Astrocyte of the spinal cord (primary cell): ENCODE measurements at places on chromosomes 4 and X.

DNA sequence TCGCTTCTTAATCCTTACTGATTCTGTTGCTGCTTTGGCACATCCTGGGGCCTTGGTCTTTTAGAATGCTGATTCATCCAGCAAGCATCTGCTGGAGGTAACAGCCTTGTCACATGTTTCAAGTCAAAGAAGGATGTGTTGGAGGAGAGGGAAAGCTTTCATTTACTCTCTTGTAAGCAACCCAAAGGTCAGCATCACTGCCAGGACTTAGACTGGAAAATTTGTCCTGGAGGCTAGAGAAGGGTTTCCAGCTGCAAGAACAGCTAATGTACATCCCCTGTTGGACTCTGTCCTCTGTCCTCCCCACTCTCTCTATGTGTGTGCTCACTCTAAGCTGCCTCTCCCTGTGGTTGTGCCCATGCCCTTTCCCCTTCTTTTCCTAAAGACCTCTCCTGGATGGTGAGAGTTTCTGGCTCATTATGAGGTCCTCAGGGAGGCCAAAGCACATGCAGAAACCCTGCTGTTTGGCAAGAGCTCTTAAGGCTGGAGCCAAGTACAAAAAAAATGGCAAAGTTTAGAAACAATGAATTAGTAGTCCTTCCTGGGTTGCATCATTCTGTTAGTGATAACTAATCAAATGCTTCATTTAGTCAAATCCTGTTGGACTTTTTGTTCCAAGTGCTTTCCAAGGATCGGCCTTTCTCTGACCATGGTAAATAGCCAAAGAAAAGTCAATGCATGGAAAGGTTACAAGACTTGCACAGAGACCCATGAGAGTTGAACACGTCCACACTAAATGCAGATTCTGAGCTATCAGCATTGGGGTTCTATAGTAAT, 13.4 kb upstream of the SRPX start:
- peak; percentile 77 for DNase-seq

- peak; percentile 4 for DNase-seq
Measured at GRCh38 chrX:121958886-121959285, 911.5 kb downstream of the GLUD2 start.

DNA sequence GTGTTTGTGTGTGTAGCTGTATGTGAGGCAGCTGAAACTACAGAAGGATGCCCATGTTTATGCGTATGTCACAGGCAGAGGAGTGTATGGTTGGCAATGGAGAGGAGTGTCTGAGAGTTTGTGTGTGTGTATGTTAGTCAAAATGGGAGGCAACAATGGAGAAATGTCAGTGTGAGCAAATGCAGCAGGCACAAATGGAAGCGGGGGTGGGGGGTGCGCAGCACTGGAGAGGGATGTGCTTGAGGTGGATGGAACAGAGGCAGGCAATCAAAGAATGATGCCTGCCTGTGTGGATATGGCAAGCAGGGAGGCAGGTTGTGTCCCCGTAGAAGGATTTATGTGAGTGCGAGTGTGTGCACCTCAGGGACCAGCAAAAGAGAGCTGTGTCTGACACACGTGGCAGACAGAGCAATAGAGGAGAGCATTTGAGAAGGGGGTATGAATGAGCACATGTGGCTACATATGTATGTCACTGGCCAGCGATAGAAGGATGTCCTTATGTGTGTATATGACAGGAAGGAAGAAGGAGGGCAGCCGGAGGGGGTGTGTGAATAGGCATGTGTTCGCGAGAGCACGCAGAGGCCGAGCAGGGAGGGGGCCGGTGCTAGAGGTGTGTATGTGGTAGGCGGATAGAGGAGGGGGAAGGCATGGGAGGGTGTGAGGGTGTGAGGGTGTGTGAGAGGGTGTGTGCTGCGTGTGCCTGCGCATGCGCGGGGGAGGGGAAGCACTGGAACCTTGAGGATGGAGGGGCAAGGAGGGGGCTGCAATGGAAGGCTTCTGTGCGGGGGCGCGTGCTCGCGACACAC, 1.1 kb downstream of the PJA1 start:
- no peak for DNase-seq

DNA sequence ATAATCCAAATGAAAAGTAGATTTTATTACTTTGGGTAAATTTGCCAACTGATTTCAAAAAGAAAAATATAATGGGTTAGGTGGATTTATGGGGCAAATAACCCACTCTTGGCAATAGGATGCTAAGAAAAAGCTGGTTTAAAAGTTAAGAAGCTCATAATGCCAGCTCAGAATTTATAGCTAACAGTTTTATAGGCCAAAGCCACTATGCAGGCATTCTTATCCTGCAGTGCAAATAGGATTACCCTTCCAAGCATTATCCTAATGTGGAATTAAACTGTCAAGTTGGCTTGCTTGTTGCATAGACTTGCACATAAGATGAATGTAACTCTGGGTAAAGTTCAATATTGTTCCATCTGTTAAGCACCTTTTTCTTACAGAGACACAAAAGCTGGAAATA, 703.0 kb downstream of the PCDH18 start:
- no peak for DNase-seq

DNA sequence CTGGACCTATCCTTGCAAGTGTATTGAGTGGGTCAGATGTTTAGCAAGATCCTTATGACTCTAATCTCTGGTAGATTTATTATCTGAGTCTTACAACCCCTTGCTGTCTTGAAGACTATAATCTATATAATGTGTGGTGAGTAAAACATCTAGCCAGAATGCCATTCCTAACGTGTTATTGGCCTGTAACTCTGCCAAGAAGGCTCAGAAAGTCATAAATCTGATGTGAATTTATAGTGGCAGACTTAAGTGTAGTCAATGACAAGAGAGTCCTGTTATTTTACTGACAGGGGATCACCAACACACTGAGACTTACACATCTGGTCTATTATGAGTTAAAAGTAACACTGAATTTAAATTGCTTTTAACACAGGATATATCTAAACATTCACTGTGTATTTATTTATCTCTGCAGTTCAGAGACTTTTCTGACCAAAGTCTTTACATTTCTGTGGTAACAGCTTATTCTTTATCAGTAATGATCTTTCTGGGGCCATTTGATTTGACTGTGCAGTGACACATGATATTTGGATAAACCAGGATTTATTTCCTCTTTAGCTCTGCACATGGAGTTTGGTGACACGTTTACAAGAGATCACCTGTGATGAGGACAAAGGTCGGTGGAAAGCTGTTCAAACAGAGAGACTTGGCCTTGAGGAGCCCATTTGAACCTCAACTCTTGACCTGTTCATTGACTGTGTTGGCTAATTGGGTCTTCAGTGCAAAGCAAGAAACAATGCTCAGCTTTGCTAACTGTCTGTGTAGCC, 415.8 kb downstream of the STIM2 start:
- DNase-seq = no peak

- peak; percentile 81 for DNase-seq
Measured at GRCh38 chr4:166318810-166319525, 445.9 kb downstream of the TLL1 start.

GRCh38 chr4:90960433-90960832, 833.2 kb downstream of the CCSER1 start:
- no peak for DNase-seq

DNA sequence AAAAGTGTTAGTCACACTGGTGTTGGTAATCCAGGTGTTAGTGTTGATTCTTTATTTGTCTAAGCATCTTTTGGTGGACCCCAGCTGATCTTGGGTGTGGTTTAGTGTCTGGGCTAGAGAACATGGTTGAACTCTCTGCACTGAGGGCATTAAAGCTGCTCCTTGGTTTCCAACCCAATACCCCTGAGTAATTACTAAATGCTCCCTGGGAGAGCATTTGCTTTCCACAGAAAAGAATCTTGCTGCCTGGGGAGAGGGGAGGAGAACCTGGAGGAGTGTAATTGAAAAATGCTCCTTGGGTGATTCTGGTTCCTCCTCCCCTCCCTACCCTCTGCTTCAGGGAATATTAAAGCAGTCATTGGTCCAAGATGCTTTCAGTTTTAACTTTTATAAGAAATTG, 3.1 kb downstream of the GUCY1B1 start:
- peak; percentile 15 for DNase-seq

- peak; percentile 46 for DNase-seq
Measured at GRCh38 chr4:140335076-140335475, 38.4 kb upstream of the SCOC start.

- DNase-seq = no peak
Measured at GRCh38 chr4:175716961-175717360, 95.1 kb downstream of the GPM6A start.

DNA sequence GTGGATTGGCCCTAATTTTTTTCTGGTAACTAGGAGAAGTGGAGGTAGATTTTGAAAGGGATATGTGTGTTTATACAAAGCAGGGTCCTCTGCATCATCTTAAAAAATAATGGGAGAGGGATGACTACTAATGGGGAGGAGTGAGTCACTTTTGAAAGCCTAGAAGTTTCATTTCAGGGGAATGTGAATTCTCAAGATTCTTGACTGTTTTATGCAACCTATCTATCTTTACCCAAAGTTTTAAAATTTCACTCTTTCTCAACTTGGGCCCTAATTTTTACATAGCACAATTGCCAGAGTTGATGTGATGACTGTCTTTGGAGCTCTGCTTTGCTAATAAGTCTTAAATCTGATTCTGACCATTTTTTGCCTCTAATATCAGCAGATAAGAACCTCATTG, 445.2 kb downstream of the GRXCR1 start:
- DNase-seq = peak; percentile 49

GRCh38 chr4:148030193-148030873, 298.4 kb downstream of the ARHGAP10 start:
- peak; percentile 61 for DNase-seq

DNA sequence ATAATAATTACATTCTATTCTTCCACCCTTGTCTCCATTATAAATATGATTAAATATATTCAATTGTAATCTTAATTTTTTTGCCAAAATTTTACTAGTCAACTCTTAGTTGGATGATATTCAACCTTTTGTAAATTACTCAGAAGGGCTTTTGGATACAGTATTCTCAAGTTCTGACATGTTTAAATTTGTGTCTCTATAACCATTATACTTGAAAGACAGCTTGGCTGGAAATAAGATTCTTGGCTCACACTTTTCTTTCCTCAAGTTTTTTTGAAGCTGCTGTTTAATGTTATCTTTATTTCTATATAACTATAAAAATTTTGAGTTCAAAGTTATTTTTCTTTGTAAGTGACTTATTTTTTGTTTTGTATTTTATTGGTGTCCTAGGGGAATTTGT, 214.4 kb downstream of the ARAP2 start:
- DNase-seq = no peak

GRCh38 chrX:1111601-1112300, 100.7 kb downstream of the CRLF2 start:
- DNase-seq = no peak

- DNase-seq = peak; percentile 9
Measured at GRCh38 chrX:23786268-23786815, 3.4 kb downstream of the SAT1 start.

- no peak for DNase-seq
Measured at GRCh38 chr4:127616898-127617297, 15.9 kb upstream of the INTU start.

- no peak for DNase-seq
Measured at GRCh38 chr4:75477201-75477600, 37.0 kb downstream of the RCHY1 start.

- DNase-seq = no peak
Measured at GRCh38 chr4:5865896-5866599, 26.8 kb downstream of the CRMP1 start.

- DNase-seq = no peak
Measured at GRCh38 chr4:112075906-112076305, 69.3 kb upstream of the FAM241A start.

DNA sequence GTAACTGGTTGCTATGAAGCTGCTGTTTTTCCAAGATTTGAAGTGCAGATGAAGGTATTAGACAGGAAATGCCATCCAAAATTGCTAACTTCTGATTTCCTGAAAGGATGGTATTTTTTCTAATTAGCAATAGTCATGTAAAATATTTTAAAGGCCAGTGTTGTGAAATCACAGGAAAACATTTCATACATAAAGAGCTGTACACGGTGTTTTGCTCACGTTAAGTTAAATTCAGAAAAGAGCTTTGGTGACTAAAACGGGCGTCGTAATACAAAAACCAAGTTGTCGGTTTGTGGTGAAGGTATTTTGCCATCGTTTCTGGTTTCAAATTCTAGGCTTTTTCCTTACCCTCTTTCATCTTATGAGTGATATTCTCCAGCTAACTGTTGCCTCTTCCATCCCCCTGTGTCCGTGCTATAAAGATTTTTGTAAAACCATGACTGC, 39.8 kb downstream of the AFF1 start:
- no peak for DNase-seq

- peak; percentile 66 for DNase-seq
Measured at GRCh38 chr4:14415146-14415545, 587.1 kb upstream of the CPEB2 start.

- no peak for DNase-seq
Measured at GRCh38 chr4:156571146-156571545, 400.5 kb downstream of the PDGFC start.

DNA sequence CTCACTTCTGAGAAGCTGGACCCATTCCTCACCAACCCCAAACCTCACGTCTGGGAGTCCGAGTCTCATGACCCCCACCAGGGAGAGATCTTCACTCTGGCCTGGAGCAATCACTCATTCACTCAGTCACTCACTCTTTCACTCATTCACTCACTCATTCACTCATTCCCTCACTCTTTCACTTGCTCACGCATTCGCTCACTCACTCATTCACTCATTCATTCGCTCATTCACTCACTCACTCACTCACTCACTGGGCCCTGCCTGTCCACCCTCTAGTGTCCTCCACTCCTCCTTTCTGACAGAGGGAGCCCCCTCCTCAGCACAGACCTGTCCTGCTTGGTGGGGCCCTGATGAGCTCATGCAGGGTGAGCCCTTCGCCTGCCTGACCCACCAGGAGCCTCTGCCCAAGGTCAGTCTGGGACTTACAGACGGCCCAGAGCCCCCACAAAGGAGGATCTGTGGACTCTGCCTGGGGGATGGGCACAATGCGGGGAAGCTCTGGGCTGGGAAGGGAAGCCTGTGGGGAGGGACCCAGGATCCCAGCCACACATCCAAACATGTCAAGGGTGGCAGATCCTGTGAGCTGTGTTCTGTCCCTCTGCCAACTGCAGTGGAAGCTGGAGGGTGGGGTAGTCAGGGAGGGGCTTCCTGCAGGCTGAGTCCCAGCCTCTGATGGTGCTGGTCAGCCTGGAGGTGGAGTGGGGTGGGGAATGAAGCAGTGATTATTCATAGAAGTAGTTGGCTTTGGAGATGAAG, 18.5 kb downstream of the CPZ start:
- DNase-seq = no peak

- no peak for DNase-seq
Measured at GRCh38 chr4:6938237-6938636, 28.6 kb downstream of the TBC1D14 start.
